ENCODE measurements at places on chromosomes 16 and 17.

- no peak for DNase-seq
These were observed 6.3 kb upstream of the APRT start for GRCh38 chr16:88817785-88818574.

DNA sequence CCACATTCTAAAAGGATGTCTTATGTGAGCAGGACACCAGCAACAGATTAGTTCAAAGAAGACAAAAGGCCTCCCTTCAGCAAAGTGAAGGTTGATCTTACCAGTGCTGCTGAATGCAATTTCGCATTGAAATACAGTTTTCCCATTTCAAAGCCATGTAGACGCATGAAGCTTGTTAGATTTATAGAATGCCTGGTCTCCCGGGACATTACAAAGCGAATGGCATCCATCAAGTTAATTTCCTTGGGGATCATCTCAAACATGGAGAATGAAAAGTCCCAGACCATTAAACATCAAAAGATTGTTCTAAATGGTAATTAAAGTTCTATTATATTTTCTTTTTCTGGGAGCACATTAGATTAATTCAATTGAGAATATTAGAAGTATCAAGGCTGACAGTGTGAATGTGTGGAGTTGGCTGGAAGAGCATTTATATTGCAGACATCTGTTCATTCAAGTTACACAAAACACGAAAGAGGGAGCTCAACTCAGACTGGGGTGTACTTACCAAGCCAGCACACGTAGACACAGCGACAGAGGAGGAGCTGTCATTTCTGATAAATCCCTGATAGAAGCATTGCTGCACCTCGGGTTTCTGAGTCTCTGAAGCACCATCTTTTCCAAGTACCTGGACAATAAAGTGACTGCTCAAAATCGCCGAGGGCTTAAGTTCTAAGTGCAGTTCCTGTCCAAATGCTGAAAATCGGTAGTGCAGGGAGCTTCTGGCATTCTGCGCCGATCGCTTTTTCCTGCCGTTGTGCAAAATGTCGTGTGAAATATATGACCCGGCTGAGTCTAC lies 3.8 kb downstream of the ADAMTS18 start:
- no peak for DNase-seq

DNA sequence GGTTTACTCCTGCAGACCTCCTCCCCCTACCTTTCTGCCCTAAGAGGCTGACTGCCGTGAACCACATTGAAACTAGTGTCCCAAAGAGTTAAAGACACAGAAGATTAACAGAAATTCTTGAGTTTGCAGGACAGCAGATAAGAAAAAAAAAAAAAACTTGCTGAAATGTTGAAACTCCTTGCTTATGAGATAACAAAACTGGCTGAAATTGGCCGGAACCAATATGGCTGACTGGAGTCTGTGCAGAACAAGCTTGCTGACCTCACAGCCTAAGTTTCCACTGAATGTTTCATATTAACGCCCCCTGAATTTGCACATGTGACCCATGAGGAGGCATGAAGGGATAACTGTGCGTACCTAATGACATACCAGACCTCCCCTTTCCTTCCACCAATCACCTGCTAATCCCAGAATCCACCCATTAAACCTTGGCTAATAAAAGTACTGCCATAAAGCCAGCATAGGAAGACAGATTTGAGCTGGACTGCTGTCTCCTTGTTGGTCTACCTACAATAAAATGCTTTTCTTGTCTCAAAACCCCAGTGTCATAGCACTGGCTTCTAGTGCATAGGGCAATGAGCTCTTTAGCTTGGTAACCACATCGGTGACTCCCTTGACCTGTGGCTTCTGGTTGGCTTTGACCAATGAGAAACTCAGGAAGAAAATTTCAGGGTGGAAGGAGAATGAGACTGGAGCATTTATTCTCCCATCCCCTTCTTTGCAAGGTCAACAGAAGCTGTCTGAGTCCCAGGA lies 80.1 kb downstream of the PMP22 start:
- DNase-seq: no peak

DNA sequence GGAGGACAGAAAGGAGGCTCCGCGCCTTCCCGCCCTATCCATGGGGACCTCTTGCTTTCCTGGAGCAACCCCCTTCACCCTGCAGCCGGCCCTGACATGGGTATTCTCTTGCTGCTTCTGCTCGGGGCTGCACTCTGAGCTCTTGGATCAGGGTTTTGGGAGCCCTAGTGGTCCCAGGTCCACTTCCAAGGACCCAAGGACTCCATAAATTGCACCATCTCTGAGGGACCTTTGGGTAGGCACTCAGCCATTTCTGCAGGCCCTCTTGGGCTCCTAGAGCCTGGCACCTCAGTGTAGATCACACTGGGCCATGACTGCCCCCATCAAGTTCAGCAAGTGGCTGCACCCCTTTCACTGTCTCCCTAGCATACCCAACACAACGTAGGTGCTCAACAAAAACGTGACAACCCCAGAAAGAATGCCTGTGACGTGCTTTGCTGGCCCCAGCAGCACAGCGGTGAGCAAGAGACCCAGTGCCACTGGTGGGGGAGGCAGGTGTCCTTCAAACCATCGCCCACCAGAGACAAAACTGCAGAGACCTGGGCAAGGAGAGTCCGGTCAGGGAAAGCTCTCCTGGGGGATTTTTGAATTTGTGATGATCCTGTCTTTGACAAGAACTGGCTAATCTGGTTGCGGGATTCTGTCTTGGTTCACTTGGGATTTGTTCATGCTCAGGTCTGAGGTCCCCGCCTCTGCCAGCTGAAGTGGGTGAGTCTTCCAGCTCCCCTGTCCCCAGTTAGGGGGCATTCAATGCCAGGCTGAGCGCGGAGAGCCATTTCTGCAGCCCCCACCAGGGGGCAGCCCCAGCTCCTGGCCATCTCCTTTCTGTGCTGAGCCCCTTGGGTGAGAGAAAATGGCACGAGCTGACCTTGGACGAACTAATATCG lies 2.5 kb upstream of the RAB11FIP4 start:
- DNase-seq: peak; percentile 19

GRCh38 chr16:89548344-89549006 lies 12.0 kb upstream of the RPL13 start:
- no peak for DNase-seq

GRCh38 chr16:7408700-7409365 lies 76.2 kb downstream of the RBFOX1 start:
- DNase-seq: no peak

DNA sequence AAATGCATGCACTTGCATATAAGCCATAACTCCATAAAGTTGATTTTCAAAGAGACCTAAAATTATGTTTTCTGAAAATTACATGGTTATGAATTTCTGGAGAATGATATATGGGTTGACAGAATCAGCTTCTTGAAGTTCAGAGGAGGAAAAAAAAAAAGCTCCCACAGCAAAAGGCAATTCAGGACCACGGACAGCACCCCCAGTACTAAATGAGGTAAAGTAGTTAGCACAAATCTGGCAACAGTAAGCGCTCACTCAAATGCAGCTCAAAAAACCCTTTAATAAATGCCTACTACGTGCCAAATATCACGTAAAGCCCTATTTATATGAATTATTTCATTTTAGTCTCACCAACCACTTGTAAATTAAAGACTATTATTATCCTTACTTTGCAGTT lies 135.2 kb downstream of the SHISA9 start:
- no peak for DNase-seq

DNA sequence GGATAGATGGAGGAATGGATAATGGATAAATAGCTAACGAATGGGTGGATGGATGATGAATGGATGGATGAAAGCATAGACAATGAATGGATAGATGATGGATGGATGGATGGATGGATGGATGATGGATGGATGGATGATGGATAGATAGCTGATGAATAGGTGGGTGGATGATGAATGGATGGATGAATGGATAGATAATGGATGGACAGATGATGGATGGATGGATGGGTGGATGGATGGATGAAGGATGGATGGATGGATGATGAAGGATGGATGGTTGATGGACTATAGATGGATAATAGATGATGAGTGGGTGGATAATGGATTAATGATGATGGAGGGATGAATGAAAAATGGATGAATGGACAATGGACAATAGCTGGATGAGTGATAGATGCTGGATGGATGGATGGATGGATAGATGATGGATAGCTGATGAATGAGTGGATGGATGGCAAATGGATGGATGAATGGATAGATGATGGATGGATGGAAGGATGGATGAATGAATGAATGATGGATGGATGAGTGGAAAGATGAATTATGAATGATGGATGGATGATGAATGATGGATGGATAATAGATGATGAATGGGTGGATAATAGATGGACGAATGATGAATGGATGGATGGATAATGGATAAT lies 239.8 kb downstream of the KATNIP start:
- DNase-seq: no peak

GRCh38 chr17:52158450-52159042 lies at the start of gene CA10:
Gene CA10, minus strand, starts transcription at chr17:52158714.
- no peak for DNase-seq

DNA sequence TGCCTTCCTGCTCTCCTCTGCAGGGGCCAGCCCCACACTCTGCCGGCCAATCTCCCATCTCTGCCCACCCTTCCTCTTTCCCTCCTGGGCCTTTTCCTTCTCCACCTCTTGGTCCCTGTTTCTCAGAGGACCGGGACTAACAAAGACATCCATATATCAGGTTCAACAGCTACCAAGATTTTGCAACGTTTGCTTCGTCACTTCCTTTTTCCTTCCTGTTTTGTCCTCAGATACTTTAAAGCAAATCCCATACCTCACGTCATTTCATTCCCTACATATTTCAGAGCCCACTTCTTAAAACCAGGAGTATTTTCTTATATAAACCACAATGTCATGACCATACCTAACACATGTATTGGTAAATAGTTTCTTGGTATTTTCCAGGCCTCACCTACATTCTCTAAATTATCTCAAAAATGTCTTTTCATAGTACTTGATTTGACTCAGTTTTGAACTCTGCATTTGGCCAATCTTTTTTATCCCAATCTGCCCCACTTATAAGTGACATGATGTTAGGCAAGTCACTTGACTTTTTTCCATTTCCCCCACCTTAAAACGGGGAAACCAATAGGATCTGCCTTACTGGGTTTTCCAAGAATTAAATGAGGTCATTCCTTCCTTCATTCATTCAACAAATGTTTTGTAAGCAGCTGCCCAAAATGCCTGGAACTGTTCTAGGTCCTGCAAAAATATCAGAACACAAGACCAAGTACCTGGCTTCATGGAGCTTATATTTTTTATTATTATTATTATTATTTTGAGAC lies 7.2 kb upstream of the USP10 start:
- DNase-seq: no peak

DNA sequence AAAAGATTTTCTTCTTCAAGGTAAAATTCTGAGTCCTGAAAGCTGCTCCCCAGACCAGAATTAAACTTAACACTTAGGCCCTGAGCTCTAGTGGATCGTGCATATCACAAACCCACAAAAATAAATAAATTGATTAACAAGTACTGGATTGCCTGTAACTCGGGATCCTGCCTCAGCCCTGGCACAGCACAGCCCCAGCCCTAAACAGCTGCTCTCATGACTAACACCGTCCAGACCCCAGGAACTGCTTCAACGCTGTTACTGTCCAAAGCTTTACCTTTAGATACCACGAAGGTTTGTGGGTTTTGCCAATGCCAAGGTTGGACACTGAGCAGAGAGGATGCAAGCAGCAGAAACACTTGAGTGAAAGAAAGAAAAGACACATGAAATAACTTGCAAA lies 172.5 kb downstream of the COPRS start:
- DNase-seq: no peak

GRCh38 chr16:56163089-56163488 lies 28.2 kb upstream of the GNAO1 start:
- DNase-seq: no peak

GRCh38 chr17:79117905-79118487 lies 43.4 kb downstream of the ENGASE start:
- no peak for DNase-seq

DNA sequence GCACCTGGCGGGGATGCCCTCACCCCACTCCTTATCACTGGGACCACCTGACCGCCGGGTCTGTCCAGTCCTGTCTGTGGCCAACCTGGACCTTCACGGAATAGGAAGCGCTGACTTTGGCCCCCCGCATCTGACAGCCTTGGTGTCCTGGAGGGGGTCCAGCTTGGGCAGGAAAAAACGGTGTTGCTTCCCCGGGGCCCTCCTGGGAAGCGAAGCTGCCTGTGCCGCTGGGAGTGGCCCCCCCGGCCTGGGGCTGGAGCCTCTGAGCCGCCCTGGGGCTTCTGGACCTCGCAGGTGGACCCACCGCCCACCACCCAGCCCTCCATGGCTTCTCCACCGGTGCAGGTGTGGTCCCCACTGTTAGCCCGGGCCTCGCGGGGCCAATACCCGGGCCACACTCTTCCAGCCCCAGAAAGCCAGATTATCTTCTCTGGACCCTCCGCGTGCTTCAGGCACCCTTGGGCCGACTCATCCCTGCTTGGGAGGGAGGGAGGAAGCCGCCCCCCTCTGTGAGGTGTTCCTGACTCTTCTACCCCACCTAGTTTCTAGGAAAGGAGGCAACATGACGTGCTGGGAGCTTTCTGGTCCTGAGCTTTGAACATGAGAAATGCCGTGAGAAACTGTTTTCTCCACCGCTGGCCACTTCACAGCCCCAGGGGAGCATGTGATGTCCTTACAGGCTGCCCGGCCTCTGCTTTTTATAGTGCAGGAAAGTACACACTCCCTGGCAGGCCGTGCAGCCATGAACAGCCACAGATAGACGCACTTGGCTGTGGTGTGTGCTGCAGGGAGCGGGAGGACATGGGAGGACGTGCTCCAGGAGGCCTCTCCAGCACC lies 1.1 kb downstream of the C1QTNF1 start:
- no peak for DNase-seq
